ENCODE measurements at places on chromosomes 6 and 20.

DNA sequence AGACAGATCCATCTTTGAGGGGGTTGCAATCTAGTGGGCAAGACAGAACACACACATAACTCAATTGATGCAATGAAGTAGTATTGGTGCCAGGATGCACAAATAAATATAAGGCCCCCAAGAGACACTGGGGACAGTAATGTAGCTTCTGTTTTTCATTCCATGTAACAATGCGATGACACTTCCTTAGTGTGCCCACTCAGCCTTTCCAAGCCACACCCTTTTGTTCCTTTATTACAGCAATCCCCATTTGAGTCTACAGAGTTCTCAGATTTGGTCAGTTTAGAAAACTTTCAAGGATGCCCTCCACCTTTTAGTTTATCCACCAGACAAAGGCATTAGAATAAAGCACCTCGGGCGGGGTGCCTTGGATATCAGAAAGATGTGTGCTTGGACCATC is 15.5 kb downstream of the TGM3 start:
- no peak for DNase-seq

GRCh38 chr20:61770113-61770585 is 295.5 kb downstream of the TAF4 start:
- DNase-seq, result no peak

DNA sequence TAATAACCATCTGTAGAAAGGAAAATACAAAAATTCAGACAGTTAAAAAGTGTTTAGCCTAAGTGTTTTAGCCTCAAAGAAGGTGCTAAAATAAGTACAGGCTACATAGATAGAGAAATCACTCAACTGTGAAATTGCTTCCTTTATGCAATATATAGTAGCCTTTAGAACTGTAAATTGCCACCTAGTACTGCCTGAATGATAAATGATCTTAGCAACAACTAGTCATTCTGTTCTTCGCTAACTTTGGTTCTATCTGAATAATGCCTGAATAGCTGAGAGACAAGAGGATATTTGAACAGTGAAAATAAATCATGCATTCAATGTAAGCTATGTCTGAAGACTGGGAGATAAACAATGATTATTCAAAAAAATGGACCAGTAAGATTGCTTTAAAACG is 603.3 kb upstream of the PTCHD4 start:
- no peak for DNase-seq

GRCh38 chr6:103140308-103141027 is 1719.3 kb downstream of the HACE1 start:
- DNase-seq, result no peak

DNA sequence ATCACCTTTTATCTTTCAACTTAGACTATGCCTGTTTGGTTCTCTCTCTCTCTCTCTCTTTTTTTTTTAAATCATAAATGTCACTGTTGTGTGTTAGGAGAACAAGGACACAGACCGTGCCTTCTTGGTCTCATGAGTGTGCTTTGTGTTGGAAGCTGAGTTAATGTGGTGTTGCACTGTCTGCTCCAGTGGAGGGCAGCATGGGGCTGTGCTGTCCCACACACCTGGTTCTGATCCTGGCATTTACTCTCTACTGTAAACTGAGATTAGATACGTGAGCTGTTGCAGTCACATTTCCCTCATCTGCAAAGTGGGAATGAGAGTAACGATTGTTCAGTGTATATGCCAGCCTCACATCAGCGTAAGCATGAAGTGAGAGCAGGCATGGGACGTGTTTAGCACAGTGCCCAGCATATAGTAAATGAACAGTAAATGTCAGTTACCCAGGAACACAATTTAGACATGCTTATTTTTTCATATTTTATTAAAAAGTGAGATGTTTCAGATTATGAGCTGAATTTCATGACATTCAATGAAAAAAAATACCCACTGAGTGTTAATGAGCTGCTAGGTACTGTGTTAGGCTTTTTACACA is 161.1 kb downstream of the FARS2 start:
- DNase-seq, result no peak

DNA sequence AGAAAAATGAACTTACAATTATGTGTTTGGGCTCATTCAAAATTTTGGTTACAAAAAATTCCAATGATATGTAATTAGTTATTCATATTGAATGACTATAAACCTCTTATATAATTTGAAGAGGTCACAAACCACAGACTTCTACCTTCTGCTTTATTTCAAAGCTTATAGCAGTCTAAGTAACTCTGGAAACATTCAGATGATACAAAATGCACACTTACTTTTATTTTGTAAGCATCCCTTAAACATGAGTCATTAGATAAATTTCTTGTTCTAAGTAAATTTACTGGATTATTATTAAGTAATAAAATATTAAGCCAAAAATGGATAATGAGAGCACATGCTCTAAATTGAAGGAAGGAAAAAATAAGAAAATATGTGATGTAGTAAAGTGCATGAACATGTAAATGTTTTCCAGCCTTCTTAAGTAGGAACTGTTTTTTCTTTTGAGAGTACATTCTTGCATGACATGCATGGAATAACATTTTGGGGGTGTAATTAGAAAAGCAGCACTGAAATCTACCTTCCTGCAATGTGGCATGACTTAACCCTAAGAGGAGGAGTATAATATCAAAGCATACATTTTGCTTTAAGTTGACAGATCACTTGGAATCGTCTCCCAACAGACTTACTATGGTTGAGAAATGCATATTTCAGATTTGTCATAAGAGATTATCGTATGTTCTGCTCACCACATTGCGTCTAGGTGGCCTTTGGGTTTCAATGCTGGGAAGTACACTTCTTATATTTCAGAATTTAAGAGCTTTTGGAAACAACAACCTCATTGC is 372.7 kb upstream of the HSF2 start:
- DNase-seq, result no peak

GRCh38 chr6:121398127-121398526 is 37.3 kb upstream of the GJA1 start:
- no peak for DNase-seq
